ENCODE measurements at places on chromosomes 13 and 19.

DNA sequence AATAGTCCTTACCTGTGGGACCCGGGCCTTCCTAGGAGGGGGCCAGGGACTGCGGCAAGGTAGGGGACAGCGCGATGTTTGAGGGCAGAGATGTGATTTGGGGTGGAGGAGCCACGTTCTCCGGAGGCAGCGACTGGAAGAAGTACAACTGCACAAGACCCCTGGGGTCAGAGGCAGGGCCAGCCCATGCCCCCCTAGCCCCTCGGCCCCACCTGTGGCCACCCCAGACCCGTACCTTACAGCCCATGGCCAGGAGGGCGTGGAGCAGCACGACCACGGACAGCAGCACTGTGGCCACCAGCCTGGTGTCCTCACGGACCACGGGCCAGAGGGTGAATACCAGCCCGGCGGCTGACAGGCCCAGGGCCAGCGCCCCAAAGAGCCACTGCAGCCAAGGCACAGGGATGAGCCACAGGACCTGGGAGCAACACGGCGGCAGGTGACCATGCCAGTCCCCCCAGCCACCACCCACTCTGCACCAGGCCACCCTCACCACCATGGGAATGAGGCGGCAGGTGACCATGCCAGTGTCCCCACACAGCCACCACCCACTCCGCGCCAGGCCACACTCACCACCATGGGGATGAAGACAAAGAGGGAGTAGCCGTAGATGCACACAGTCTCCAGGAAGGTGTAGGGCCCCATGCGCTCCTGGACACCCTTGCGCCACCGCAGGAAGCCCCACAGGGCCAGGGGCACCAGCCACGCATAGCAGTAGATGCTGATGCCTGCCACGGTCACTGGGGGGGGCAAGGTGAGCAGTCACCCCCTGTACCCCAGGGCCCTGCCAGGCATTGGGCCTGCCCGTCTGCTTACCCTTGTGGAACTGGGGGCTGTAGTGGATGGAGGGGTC is 5.0 kb downstream of the YIPF2 start:
- no peak for DNase-seq

DNA sequence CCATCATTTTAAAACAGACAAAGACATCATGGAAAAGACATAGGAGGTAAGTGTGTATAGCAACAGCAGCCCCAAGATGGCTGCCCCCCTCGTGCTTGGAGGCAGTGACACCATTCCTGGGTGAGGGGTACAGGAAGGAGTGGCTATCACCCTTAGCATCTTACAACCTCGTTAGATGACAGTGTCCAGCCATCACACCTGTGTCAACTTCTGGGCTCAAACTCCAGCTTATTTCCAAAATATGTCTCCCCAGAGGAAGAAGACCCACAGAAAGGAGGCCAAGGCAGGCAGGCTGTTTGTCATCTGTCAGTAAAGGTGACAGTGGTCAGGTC is 27.5 kb downstream of the EPS15L1 start:
- DNase-seq: no peak

GRCh38 chr13:83220241-83220640 is 662.0 kb downstream of the SLITRK1 start:
- DNase-seq: no peak

- no peak for DNase-seq
These were observed 14.0 kb downstream of the ZNF121 start for GRCh38 chr19:9570255-9570654.

GRCh38 chr13:31048521-31048920 is 113.2 kb downstream of the HSPH1 start:
- DNase-seq: peak; percentile 57

- no peak for DNase-seq
These were observed 2.9 kb downstream of the LAMP1 start for GRCh38 chr13:113299951-113300350.

- DNase-seq: no peak
These were observed at the start of gene ASPDH for GRCh38 chr19:50513746-50514345. ASPDH (minus strand) TSS chr19:50513913; CDS start chr19:50513823, 90 bp downstream.

- no peak for DNase-seq
These were observed 232.1 kb downstream of the DIAPH3 start for GRCh38 chr13:59931621-59932020.

DNA sequence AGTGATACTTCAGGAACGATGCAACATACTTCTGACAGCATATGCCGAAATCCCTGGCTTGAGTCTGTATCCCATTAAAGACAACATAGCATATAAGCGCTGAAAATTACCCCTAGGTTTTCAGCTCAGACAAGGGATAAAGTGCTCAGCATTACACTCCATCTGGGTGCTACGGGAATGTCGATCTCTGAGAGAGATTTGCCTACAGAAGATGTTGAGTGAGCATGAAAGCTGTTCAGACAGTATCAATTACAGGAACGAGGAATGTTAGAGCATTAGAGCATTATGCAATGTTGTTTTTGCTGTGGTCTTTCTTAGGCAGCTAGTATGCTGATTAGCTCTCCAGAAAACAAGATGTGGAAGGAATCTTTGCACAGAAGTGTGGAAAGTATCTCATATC is 484.5 kb downstream of the LIG4 start:
- no peak for DNase-seq

- DNase-seq: no peak
These were observed 17.8 kb upstream of the ZNF726 start for GRCh38 chr19:23896912-23897311.

- DNase-seq: no peak
These were observed 414 bp upstream of the ADAT3 start for GRCh38 chr19:1904860-1905109.

GRCh38 chr13:43567608-43568007 is 219.2 kb downstream of the ENOX1 start:
- DNase-seq: no peak

DNA sequence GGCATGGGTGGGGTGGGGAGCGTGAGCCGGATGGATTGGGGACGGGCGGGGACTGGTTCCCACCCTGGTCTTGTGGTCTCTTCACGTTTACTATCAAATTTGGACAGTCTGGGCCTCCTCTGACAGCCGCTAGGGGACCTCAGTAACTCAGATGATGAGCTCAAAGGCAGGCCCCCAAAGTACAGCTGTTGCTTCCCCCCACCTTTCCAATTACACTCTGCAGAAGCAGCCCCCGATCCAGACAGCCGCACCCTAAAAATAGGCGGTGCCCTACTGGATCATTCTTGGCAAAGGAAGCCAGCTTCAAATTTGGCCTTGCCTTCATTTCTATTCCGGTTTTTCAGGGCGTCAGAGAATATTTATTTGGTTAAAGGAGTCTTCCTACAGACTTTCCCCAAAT is 1.9 kb upstream of the FOXO1 start:
- DNase-seq: peak; percentile 62

Data from islet precursor cell (in vitro differentiated cells).